ENCODE measurements at places on chromosomes 11 and 22.

DNA sequence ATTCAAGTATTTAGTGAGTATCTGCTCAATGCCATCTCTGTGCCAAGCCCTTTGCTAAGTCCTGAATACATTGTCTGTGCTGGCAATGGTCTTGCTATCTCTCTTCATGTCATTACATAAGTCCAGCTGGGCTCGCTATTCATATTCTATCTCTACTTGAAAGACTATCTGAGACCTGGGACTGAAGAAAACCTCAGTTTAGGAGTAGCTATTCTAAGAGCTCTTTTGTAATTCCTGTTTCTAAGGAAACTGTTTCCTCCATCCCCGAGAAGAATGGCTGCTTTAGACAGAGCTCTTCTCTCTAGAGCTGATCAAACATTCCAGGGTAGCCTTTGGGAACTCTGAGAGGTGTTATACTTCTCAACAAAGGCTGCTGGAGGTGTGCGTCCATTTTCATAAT lies 33.0 kb downstream of the SLC17A6 start:
- no peak for DNase-seq

GRCh38 chr11:105033781-105034180 lies 1.2 kb downstream of the CASP1 start:
- DNase-seq = no peak

DNA sequence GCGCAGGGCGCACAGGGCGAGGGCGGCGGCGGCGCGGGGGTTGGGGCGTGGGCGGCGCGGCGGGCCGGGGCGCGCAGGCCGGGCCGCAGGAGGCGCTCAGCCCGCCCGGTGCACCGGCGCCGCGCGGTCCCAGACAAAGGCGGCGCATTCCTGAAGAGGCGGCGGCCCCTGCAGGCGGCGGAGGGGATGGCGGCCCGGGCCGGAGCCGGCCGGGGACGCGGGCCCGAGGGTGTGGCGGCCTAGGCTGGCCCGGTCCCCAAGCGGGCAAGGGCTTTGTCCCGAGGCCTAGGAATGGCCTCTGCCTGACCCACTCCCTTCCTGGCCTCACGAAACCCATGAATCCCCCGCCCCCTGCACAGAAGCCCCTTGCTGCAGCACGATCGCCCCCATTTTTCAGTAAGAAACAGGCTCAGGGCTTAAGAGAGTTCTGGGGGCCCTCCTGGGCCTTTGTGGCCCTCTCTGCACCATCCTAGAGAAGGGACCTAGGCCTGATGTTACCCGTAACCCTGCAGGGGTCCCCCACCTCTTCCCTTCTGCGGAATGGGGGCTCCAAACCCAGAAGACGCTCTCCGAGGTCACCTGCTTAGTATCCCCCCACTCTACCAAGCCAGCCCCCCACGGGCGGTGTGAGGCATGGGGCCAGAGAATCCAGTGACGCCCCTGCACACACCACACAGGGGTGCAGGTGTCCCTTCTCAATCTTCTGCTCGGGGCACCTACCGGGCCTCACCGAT lies at the start of gene RTN4R:
RTN4R (minus strand) TSS at position 40 of the 734 bp plus-strand sequence. CDS start 226 bp downstream, outside the sequence.
- peak; percentile 81 for DNase-seq

DNA sequence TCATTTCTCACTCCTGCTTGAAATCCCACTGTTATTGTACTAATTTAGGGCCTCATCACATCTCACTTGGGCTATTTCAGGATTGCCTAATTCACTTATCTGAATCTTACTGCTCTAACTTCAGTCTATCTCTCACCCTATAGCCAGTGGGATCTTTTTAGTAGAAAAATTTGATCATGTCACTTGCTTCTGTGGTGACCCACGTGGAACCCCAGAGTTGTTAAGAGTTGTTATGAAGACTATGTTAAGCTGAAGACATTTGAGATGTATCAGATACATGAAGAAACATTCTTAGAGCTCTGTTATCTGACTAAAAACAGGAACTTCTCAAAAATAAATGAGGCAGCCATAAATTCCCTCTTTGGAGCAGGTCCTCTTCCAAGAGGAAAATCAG lies 1375.6 kb upstream of the TENM4 start:
- no peak for DNase-seq

- no peak for DNase-seq
Measured at GRCh38 chr11:117255966-117256365, 23.5 kb downstream of the RNF214 start.

DNA sequence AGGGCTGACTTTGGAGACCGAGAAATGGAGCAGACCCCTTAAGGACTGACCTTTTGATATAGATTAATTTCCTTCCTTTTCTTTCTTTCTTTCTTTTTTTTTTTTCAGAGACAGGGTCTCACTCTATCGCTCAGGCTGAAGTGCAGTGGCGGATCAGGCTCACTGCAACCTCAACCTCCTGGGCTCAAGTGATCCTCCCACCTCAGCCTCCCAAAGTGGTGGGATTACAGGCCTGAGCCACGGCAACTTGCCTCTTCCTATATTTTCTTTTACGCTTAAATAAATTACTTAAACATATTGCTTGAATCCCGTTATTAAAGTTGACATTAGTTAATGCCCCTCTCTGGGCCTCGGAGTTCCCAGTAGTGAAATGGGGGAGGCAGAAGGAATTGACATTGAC lies 350 bp upstream of the KCTD14 start:
- no peak for DNase-seq

DNA sequence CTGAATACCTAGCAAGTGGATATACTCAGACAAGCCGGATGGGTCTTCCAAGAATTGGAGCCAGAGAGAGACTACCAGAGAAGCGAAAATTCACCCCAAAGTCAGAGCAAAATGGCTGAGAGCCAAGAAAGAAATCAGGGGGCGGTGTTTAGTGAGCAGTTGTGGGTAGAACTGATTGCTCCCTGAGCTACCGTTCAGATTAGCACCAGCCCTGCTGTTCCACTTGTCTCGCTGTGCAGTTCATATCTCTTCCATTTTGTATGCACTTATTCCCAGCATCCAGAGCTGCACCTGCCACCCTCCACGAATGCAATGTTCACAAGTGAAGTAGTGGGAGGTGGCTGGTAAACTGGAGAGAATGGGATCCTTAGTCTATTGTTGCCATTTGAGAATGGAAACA lies 25.5 kb downstream of the DRD2 start:
- DNase-seq = no peak

- no peak for DNase-seq
Measured at GRCh38 chr22:34847072-34847471, 218.9 kb upstream of the ISX start.

DNA sequence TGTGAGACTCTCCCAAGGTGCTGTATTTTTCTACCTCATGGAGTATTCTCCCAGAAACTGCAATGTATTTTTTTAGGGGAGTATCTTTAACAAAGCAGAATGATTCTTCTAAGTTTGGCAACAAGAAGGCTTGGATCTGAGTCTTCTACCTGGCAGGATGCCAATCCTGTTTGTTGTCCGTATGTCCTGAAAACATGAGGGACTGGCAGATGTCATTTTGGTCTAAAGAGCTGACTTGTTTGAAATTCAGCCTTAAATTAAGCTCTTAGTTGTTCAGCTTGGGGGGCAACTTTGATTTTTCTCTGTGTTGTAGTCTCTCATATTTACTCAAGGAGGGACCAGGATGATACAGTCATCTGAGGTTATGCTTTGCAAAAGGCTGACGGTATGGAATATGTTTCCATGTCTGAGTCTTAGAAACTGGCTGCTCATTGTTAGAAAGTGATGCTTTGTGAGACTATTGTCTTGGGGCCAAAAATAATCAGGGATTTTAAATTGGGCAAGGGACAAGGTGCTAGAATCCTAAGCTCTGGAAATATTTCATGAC lies 9.3 kb downstream of the MRPL16 start:
- no peak for DNase-seq

- DNase-seq = no peak
Measured at GRCh38 chr22:37965940-37966664, 12.6 kb downstream of the POLR2F start.

DNA sequence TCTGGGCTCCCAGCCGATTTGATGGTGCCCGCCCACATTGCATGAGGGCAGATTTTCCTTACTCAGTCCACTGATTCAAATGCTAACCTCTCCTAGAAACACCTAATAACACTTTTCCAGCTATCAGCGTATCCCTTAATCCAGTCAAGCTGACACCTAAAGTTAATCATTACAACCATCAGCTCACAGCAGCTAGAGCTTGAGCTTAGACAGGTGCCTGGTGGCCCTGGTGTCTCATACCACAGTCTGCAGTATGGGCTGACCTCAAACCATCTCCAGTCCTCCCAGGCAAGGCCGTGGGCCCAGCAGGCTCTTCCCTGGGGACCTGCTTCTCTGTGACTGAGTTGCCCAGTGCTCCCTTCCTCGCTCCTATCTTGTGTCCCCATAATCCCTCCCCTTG lies 174.4 kb upstream of the NECTIN1 start:
- no peak for DNase-seq

GRCh38 chr11:103541186-103541795 lies 432.1 kb downstream of the DYNC2H1 start:
- no peak for DNase-seq

GRCh38 chr11:94782446-94782845 lies 14.3 kb downstream of the AMOTL1 start:
- DNase-seq = no peak

GRCh38 chr11:76231121-76231738 lies 24.9 kb upstream of the WNT11 start:
- no peak for DNase-seq

DNA sequence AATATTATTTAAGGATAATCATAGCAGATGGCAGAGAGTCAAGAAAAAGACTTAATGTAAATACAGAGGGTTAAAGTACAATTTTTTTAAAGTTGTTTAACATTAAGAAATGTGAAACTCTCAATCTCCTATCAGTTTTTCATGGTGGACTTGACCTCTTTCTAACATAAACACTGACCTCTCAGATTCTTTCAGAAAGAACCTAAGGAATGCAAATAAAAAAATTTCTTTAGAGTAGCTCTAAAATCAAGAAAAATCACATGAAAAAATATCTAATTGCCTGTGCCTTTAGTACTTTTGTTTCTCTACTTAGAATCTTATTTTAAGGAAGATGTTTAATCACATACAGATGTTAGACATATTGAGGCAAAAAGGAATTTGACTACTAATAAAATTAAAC lies 12.9 kb downstream of the RNF141 start:
- DNase-seq = no peak

GRCh38 chr22:23862103-23862502 lies 4.4 kb downstream of the SLC2A11 start:
- DNase-seq = peak; percentile 77

DNA sequence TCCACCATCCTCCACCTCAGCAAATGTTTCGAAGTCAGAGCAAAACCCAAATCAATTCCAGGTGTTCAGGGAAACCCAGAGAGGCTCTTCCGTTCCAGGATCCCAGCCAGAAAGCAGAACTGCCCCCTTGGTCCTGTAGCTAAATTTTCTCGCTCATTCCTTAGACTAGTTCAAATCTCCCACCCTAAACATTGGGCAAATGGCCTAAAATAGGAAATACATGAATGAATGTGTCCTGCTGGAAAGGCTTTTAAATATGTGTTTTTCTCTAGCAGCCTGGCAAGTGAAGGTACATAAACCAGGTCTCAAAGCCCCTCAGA lies 89.6 kb downstream of the ETS1 start:
- no peak for DNase-seq

GRCh38 chr22:27391092-27391770 lies 410.3 kb downstream of the MN1 start:
- DNase-seq = no peak

- no peak for DNase-seq
Measured at GRCh38 chr11:117538263-117539135, 210.8 kb downstream of the CEP164 start.

DNA sequence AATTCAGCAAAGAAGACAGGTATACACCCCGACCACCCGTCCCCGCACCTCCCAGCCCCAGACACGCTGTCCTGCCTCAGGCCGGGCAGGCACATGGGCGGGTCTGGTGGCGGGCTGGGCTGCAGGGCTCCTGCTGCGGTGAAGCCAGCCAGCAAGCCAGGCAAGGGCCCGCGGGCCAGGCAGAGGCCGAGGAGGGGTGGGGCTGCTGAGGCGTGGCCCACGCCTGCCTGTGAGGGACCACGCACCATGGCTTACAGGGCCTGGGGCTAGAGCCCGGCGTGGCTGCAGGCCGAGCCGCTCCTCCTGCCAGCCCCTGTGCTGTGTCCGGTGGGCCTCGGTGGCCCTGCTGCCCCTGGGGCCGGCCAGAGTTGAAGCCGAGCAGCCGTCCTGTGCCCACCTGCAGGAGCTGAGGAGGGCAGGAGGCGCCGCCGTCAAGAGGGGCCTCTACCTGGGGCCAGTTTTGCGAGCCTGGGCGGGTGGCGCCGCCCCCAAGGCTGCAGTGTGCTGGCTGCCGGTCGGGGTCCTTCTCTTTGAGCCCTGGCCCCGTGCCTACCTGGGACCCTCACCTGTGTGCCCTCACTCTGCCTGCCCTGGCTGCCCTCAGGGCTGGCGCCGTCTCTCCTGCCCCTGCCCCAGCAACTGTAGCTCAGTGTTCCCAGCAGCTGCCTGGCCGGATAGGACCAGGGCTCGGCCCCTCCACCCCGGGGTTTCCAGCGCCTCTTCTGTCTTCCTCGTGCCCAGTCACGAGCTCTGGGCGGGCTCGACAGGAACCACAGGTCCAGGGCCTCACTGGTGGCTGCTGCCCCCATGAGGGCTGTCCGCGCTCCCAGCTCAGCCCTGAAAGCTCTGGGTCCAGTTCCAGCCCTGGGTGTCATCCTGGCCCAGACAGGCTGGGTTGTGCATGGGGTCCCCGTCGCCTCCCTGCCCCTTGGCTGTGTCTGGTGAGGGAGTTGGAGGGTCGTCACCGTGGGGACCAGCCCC lies 38.4 kb downstream of the MOB2 start:
- DNase-seq = no peak

GRCh38 chr22:48262596-48263430 lies 1500.4 kb downstream of the TBC1D22A start:
- DNase-seq = no peak

DNA sequence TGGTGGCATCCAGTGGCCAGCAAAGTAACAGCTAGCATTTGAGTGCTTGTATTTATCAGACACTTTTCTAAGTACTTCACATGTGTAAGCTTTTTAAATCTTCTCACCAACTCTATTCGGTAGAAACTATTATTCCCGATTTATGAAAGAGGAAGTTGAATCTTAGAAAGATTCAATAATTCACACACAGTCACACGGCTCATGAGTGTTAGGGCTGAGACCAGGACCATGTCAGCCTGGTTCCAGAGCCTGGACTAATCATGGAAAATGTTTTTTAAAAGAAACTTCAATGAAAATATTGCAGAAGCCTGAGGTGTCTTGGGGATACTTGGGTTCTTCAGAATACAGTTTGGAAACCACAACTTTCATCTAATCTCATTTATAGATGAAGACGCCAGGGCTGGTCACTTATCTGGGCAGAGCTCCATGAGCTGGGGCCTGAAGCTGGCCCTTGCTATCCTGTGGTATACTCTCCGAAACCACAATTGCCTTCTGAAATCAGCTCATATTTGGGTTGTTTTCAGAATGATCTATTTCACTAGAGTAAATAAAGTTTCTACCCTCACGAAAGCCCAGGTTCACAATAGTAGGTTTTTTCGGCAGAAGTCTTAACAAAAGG lies 4.3 kb upstream of the CRTAM start:
- DNase-seq = no peak

GRCh38 chr11:92967178-92967577 lies 2.3 kb upstream of the MTNR1B start:
- no peak for DNase-seq

- DNase-seq = no peak
Measured at GRCh38 chr11:126311401-126312291, 7.8 kb downstream of the DCPS start.

- no peak for DNase-seq
Measured at GRCh38 chr11:119081682-119082260, 2.9 kb upstream of the HMBS start.

GRCh38 chr11:110092111-110092514 lies 1.1 kb upstream of the ZC3H12C start:
- no peak for DNase-seq

All from BE2C (cell line).